NT2/D1 (cell line): ENCODE measurements at places on chromosomes 2 and 18.

DNA sequence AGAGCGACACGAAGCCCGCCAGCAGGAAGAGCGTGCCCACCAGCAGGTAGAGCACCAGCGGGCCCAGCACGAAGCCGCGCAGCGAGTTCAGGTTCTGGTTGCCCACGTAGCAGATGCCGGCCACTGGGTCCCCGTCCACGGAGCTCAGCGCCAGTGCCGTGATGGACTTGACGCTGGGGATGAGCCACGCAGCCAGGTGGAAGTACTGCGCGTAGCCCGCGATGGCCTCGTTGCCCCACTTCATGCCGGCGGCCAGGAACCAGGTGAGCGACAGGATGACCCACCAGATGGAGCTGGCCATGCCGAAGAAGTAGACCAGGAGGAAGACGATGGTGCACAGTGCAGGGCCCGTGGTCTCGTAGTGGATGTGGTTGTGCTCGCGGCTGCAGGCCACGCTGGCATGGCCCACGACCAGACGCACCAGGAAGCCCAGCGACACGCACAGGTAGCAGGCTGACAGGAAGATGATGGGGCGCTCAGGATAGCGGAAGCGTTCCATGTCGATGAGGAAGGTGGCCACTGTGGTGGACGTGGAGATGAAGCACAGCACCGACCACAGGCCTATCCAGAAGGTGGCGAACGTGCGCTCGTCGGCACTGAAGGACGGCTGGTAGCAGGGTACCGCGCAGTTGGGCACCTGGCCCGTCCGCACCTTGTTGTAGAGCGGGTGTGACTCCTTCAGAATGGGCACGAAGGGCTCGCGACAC is 2.1 kb downstream of the FZD5 start:
- DNase-seq, result no peak

DNA sequence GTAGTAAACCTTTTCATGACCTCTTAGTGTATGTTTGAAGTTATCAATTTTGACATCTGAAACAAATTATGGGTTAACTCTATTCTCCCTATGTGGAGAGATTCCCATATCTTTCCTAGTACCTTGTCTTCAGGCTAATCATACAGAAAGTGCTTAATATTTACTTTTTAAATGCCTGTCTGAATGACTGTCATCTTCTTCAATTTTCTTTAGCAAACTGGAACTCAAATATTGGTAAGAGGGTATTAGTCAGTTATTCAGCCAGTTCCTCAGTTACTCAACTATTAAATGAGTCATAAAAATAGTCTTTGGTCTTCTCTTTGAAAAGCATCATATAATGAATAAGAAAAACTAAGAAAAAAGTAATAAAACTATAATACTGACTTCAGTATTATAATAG is 1038.0 kb upstream of the PIK3C3 start:
- no peak for DNase-seq

DNA sequence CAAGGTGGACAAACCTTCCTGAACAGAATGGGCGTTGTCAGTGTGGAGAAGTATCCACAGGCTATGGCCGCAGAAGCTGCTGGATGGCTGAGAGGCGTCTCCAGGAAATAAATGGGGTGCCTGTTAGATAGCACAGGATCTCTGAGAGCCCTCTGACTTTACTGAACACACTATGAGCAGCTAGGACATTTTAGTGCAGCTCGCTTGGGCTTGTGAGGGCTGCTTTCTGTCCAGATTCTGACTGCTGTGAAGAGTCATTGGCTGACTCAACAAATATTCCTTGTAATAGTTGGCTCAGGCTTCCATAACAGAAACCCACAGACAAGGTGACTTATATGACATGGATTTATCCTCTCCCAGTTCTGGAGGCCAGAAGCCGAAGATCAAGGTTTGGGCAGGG is 100.2 kb upstream of the SNTG2 start:
- no peak for DNase-seq

GRCh38 chr18:26919627-26920026 is 54.1 kb upstream of the AQP4 start:
- DNase-seq, result no peak

DNA sequence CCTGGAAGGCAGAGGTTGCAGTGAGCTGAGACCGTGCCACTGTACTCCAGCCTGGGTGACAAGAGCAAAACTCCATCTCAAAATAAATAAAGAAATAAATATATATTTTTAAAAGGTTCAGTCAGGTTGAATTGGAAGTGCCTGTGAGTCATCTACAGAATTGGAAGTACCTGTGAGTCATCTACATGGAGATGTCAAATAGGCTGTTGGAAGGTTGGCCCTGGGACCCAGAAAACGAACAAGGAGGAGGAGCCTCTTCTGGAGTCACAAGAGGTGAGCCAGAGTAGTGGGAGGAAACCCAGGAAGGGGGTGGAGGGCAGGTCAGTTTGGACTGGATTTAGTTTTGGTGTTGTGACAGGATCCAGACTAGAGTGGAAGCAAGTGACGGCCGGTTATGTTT is 15.2 kb upstream of the SCYGR1 start:
- DNase-seq, result no peak

DNA sequence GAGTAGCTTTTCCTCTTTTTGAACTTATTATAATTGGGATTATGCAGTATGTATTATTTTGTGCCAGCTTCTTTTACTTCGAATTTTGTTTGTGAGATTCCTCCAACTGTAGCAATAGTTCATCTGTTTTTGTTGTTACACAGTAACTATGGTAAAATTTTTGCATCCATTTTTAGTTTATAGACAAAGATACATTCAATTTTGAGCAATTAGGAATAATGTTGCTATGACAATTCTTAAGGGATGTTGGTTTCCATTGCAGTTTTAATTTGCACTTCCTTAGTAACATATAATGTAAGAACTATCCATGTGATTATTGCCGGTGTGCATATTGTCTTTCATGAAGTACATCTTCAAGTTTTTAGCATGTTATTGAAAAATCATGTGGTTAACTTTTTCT is 20.7 kb downstream of the CCDC102B start:
- no peak for DNase-seq

DNA sequence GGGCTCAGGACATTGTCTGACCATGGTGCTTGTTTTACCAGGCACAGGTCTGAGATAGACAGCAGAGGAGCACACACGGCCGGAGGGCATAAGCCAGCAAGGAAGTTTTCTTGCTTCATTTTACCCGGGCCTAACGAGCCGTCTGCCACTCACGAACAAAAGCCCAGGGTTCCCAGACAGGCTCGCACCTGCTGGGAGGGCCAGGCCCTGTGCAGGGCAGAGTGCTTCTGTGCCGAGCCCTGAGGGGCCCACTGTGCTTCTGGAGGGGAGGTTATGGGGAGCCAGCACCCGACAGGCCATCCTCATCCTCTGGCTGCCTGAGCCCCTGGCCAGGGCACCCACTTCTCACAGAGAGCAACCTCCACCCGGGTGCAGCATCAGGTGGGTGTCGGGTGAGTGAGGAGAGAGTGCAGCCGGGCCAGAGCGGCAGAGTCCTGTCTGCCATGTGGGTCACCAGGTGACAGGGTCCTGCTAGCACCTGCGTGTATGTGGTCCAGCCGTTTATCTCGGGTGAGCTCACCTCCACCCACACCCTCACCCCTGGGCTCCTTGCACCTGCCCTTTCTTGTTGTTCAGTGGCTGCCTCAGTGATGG is 297.9 kb downstream of the NDUFA10 start:
- no peak for DNase-seq

GRCh38 chr18:23994361-23994902 is 20.1 kb upstream of the TTC39C start:
- DNase-seq, result no peak

DNA sequence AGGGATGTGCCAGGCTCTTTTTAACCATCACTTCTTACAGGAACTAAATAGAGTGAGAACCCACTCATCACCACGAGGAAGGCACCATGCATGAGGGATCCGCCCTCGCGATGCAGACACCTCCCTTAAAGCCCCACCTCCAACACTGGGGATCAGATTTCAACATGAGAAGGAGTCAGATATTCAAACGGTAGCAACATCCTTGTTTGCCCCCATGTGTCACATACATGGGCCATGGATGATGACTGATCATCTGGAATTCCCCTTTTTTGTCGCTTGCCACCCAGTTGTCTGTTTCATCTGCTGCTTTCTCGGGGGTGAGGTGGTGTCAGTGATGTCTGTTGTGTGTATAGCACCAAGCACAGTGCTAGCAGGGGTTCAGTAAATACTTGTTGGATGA is 57.9 kb downstream of the NCK2 start:
- DNase-seq, result no peak
